Neural crest cell (in vitro differentiated cells): ENCODE measurements at places on chromosomes 11 and 22. TPM values are rescaled to one million over a fixed set of nuclear protein-coding genes. Genes with fewer than 3 reads are reported as not detected.

Gene MYRF
- 3.5 and 3.9 TPM in 2 replicates for total RNA-seq

Gene ATP5MG
- 227 and 233 TPM in 2 replicates for total RNA-seq

Gene TSPAN18
- total RNA-seq: 116 and 125 TPM in 2 replicates

Gene GTSE1
- total RNA-seq: 67.6 and 69.2 TPM in 2 replicates

Gene C22orf42
- not detected in 2 replicates for total RNA-seq

Gene PDE3B
- 24.1 and 24.3 TPM in 2 replicates for total RNA-seq

Gene ENTHD1
- not detected in 2 replicates for total RNA-seq

Gene OR4C3
- not detected in 2 replicates for total RNA-seq

Gene DCDC1
- 2.3 and 2.6 TPM in 2 replicates for total RNA-seq

Gene RFPL3
- total RNA-seq: not detected in 2 replicates

Gene ABTB2
- total RNA-seq: 2.3 and 3.0 TPM in 2 replicates

Gene MRGPRX3
- 0.14 TPM in 1 of 2 replicates, not detected in the other for total RNA-seq

Gene LDHAL6A
- not detected in 2 replicates for total RNA-seq

Gene GALNT18
- total RNA-seq: 2.5 and 2.8 TPM in 2 replicates

Gene CALCA
- not detected in 2 replicates for total RNA-seq

Gene ATXN10
- 219 and 232 TPM in 2 replicates for total RNA-seq

Gene ROBO4
- total RNA-seq: 0.05 and 0.07 TPM in 2 replicates

Gene FEN1
- total RNA-seq: 99.6 TPM in 2 replicates
